H4 (cell line): ENCODE measurements at places on chromosomes 3 and 15. TPM values are rescaled to one million over a fixed set of nuclear protein-coding genes. Genes with fewer than 3 reads are reported as not detected.
A peak's percentile ranks its signal among the peaks of the same experiment; 100 is the strongest.

VWA5B2 gene
- total RNA-seq = not detected in 2 replicates

GPR171 gene
- total RNA-seq = not detected in 2 replicates

GRCh38 chr3:68485051-68485450 lies 447.3 kb downstream of the TAFA4 start:
- no peak for DNase-seq

GOLGA6L1 gene
- total RNA-seq = not detected in 2 replicates

PDHB gene
- 172 and 193 TPM in 2 replicates for total RNA-seq

DNA sequence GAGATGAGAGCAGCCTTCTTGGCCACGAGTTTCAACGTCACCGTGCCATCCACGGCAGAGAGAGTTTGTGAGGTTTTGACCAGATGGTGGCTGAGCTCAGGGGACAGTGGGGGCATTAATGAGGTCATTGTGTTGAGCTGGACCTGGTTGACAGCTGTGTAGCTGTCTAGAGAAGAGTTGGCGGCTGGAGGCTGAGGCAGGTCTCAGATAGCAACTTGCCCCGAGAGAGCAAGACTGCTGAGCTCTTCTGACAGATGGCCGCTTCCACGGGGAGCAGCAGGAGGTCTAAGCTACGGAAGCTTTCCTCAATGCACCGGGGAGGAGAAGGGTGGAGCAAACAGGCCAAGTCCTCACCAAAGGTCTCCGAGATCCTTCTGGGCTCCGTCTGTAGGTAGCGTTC lies 44.8 kb upstream of the EIF5A2 start:
- DNase-seq = no peak

PIERCE2 gene
- total RNA-seq = 1.3 and 6.5 TPM in 2 replicates

- DNase-seq = no peak
Measured at GRCh38 chr3:190269101-190269500, 53.1 kb downstream of the CLDN1 start.

ARRDC4 gene
- 6.3 and 6.9 TPM in 2 replicates for total RNA-seq

DNA sequence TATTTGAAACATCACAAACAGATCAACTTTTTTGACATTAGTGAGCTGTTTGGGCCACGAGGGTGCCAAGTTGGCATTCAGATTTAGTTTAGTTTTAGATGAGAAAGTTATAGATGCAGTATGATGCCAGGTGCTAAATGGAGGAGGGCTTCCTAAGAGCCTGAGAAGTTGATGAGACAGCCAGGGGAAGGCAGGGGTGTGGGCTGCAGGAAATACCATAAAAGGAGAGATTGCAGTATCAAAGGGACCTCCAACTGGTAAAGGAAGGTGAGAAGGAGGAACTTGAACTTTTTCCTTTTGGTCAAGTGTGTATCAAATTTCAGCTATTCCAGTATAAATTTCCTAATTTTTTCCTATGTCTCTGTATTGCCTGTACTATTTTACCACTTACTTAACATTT lies 2.0 kb upstream of the TNIK start:
- no peak for DNase-seq

- DNase-seq = no peak
Measured at GRCh38 chr3:70527026-70527425, 214.6 kb upstream of the MDFIC2 start.

DNA sequence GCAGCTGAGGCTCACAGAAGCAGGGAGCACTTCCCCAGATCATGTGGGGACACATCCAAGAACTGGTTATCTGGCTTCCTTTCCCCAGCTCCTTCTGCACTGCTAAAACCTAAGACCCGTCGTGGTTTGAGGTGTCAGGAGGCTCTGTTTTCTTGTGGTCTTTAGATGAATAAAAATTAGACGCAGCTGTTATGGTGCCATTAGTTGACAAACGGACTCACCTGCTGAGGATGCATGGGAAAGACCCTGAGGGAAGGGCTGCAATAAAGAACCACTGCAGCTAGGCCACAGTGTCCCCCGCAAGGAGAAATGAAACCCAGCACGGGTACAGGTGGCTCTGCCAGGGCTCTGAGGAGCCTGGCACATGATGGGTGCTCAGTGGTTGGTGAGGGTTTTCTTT lies 99.4 kb downstream of the IQSEC1 start:
- DNase-seq = no peak

DNA sequence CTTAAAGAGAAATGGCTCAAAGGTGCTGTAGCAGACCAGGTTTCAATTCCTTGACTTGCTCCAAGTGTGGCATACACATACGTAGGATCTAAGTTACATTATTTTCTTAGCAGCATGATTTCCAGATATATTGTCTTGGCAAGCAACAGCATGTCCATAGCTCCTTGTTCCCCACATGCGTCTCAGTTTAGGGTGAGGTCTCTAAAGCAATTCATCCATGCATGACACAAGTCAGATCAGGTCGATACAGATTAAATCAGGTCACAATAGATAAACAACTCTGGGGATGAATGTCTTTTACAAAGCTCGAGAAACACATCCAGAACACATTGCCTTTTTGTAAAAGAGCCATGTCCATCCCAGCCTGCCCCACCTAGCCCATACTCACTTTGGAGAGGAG lies 108.9 kb upstream of the ABHD17C start:
- DNase-seq = no peak

- DNase-seq = no peak
Measured at GRCh38 chr3:66756468-66757036, 241.6 kb upstream of the KBTBD8 start.

EOGT gene
- total RNA-seq = 11.5 and 14.2 TPM in 2 replicates

- DNase-seq = peak; percentile 81
Measured at GRCh38 chr15:69414701-69415167, 585 bp downstream of the KIF23 start.

GRCh38 chr15:57335719-57336118 lies 40.6 kb upstream of the CGNL1 start:
- DNase-seq = no peak

GRCh38 chr3:69999140-70000027 lies at the start of gene SAMMSON:
TSS of gene SAMMSON (plus strand) at chr3:69999733.
- DNase-seq = peak; percentile 57

GRCh38 chr15:28125673-28126651 lies 26.8 kb upstream of the OCA2 start:
- peak; percentile 43 for DNase-seq

GRCh38 chr3:119173325-119173724 lies at the start of gene UPK1B:
TSS of gene UPK1B (plus strand) at chr3:119173598. CDS start at chr3:119186742, 13,144 bp downstream.
- DNase-seq = no peak

GRCh38 chr3:65582012-65582717 lies 456.6 kb downstream of the MAGI1 start:
- no peak for DNase-seq

DNA sequence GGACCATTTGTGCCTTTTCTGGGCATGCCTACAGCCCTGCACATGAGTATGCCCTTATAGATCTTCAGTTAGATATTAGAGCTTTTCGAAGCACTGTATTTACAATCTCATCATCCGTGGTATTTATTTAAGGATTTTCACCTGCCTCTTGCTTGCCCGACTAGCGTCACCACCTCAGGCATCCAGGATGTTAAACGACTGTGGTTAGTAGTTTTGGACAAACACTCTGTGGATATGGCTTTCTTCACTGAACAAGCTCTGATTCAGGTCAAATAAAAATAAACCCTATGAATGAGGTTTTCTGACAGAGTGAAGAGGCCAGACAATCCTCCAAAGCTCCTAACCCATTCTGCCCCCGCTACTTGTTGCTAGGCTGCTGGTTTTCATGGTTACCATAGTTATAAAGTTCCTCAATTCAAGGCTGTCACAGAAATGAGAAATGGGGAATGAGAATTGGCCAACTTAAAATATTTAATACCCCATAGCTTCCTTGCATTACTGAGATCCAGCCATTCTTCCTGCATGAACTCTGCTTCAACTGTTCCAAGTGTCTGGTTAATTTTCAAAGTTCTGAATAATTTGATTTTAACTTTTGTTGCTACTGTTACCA lies 440.1 kb downstream of the GABRG3 start:
- DNase-seq = peak; percentile 78

GRCh38 chr15:74624020-74624602 lies 8.5 kb downstream of the CLK3 start:
- DNase-seq = no peak

- DNase-seq = peak; percentile 98
Measured at GRCh38 chr15:95247071-95247984, 1016.0 kb downstream of the MCTP2 start.
